ENCODE measurements at places on chromosomes 1 and 21.

- no peak for DNase-seq
Observed at GRCh38 chr21:46135782-46136395, 19.5 kb downstream of the FTCD start.

- no peak for DNase-seq
Observed at GRCh38 chr1:30054126-30054525, 669.3 kb downstream of the MATN1 start.

GRCh38 chr1:81731989-81732388 is 68.7 kb upstream of the ADGRL2 start:
- no peak for DNase-seq

DNA sequence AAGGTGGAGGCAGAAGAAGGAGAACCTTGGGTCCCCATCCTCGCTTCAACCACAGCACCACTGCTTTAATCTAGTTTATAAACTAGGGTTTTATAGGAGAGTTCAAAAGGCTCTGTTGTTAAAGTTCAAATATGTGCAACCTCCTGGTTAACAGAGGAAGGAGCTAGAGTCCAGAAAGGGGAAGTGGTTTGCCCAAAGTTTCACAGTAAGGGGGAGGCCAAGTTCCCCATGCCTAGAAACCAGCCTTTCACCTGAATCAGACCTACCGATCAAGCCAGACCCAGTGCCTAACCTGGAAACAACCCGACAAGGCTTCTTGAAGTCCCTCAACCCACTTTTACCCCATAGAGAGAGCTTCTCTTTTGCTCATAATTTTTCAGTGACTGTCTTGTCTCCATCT is 106.5 kb downstream of the PLPP3 start:
- peak; percentile 72 for DNase-seq

- DNase-seq: no peak
Observed at GRCh38 chr1:200891774-200892157, 2.9 kb upstream of the INAVA start.

DNA sequence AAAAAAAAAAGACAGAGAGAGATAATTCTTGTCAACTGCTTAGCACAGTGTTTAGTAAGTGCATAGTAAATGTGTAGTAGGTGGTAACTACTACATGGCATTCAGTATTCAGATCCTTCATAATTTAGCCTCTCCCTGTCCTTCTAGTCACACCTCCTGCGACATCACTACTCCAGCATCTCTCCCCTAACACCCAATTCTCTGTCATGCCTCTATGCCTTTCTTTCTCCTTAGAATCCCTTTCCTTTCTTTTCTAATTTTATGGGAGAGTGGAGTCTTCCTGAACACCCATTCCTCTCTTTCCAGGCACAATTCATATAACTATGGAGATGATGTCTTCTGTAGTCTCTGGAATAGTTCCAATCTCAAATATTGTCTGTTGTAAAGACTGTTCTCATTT is 3.9 kb upstream of the VPS72 start:
- DNase-seq: no peak

GRCh38 chr1:210645582-210646257 is 317.0 kb downstream of the HHAT start:
- DNase-seq: no peak

- DNase-seq: no peak
Observed at GRCh38 chr1:161510477-161510876, 5.2 kb downstream of the FCGR2A start.

GRCh38 chr1:67134695-67135094 is at the start of gene C1orf141:
C1orf141 (minus strand) TSS chr1:67134970; CDS start chr1:67127240, 7,730 bp downstream.
- no peak for DNase-seq

DNA sequence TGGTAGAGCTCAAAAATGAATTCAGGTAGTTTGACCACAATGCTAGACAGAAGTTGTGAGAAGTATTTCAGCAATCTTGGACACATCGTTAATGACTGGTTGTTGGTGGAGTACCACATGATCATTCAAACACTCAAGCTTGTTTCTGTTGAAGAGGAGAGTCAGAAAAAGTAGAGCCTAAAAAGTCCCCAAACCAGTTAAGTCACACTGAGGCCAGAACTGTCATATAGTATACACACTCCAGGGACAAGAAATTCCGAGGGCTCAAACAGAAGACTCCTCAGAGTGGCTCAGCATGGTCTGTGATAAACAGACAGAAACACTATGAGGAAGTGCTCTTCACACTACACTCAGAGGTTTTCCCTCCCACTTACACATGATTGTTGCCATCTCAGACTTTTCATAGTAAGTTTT is 5.8 kb downstream of the TRIM33 start:
- peak; percentile 62 for DNase-seq

DNA sequence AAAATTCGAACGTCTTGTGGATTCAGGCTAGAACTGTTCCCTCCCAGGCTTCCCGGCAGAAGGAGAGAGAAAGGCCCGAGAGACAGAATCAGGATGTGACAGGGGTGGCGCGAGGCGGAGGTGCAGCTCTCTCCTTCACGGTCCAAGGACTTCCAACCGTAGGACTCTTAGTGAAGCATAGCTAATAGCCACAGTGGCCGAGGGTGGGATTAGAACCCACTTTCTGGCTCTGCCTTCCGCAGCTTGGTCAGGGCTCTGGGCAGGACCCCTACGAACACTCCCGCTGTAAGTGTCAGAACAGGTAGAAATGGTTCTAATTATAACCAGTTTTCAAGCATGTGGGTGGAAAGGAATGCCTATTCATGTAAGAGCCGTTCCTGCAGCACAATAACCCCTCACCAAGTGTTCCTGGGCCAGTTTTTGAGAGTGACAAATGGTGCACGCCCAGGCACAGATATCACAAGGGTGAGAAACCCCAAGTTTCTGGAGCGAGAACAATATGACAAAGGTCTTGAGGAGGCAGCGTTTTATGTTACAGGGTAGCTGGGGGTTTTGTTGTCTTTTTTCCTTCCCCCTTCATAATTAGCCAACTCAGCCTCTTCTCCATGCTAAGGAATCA is 86.4 kb downstream of the SYF2 start:
- DNase-seq: no peak

GRCh38 chr1:39981945-39982344 is 27.0 kb downstream of the MFSD2A start:
- DNase-seq: no peak

DNA sequence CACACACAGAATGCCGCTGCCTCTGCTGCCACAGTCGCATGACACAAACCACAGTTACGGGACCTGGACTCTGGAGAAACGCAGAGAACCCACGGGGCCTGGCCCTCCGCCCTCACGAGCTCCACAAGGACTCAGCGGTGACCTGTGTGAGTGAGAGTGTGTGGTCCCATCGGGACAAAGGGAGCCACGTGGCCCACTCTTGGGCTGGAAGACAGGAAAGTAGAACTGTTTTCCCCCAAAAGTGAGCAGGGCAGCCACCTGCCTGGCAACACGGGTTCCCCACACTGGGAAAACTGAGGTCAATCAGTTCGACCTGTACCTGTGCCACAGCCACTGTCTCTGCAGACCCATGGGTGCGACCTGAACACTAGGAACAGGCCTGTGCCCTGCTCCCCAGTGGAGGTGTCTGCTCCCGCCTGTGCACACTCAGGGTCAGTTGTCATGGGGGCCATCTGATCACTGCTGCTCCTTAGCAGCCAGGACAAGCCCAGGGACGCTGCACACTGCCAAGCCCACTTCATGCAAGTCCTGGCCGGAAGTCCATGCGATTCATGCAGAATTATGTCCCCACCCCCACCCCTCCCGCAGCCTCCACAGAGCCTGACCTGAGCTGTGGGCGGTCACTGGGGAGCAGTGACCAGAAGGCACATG is 54.4 kb upstream of the ADARB1 start:
- no peak for DNase-seq

GRCh38 chr1:112633628-112634027 is 14.0 kb downstream of the CAPZA1 start:
- no peak for DNase-seq

- peak; percentile 45 for DNase-seq
Observed at GRCh38 chr1:59142311-59143132, 154.4 kb upstream of the FGGY start.

GRCh38 chr1:33893147-33893830 is 29.4 kb downstream of the HMGB4 start:
- no peak for DNase-seq

GRCh38 chr1:12369258-12369657 is 139.4 kb downstream of the VPS13D start:
- DNase-seq: no peak

DNA sequence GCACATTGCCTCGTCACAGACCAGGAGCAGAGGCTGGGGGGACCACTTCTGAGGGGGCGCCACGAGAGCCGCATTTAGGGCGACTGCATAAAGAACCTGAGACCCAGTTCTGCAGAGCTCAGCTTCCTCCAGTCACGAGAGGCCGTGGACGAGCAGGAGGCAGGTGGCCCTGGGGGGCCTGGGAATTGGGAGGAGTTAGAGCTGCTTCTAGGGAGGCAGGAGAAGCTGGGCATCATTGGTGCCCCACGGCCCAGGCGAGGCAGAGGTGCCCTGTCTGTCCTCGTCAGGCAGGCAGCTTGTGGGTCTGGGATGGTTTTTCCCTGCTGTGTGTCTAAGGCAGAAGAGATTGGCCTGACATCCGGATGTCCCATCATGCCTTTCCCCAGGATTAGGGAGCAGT is 389.3 kb downstream of the CAMTA1 start:
- DNase-seq: no peak

DNA sequence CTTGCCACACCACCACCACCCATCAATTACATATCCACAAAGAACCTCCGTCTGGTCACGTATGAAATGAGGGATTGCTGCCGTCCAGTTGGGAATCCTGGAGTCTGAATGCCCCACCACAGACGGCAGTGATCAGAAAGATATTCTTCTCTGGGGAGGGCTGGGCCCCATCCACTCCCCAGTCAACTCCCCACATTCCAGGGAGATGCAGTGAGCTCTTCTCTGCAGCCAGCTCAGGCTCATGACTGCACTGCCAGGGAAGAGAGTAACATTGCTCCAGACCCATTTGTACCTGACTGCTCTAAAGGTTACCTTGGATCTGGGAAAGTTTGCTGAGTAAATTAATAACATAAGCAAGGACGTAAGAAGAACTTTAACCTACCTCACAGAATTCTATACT is 18.3 kb downstream of the DEGS1 start:
- no peak for DNase-seq

DNA sequence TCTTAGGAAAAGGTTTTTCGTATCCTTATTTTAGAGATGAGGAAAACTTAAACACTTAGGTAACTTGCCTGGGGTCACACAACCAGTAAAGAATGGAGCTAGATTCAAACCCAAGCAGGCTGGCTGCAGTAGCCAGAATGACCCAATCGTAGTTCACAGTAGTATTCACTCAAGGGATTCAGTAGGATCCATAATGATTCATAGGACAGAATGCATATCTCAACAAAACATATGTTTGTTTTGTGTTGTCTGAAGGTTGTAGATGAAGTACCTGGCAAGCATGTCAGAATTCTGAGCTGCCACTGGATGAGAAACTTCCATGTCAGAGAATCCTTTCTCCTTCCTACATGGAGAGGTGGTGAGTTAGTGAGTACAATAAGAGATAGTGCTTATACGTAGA is 155.5 kb downstream of the C1orf21 start:
- DNase-seq: no peak

- DNase-seq: no peak
Observed at GRCh38 chr1:85659174-85659573, 49.1 kb downstream of the ZNHIT6 start.

DNA sequence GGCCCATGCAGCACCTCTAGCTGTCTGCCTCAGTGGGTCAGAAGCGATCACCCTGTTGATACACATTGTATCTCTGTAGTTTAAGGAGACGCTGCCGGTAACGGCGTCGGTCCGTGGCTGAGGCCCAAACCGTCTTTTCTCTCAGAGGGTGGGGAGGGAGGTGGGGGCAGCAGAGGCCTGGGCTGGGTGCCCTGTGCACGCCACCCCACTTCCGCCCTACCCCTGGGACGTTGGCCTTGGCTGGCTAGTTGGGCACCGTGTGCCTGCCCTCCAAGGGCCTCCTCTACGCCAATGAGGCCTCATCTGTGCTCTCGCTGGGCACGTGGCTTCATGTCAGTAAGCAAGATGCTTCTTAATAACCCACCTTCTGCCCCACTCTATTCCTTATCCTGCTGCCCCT is 9.4 kb downstream of the ZC3H12A start:
- DNase-seq: no peak

DNA sequence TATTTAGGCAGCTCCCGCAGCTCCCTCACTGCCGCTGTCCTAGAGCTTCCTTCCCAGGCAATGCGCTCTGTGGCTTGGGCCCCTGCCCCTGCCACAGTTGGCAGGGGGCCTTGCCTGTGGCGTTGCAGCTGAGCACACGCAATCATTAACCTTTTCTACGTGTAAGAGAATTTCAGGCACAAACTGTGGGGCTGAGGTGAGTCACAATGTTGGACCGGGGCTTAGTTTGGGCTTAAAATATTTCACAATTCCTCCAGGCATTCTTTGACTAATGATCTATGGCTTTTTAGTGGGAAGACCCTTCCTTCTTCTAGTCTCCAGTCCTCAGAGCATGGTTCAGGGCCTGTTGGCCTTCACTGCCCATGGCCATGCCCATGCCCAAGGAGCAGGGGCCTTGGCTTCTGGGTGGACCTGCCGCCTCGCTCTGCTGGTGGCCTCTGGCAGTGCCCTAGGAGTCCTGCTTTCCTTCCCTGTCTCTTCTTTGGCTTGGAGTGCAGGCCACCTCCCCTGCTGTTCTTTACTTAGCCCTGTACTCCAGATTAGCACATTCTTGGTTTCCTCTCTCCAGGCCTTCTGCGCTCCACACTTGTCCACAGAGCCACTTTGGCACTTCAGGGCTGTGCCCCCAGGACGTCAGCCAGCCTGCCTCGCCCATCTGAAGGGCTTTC is 39.2 kb downstream of the MAPKAPK2 start:
- DNase-seq: no peak

DNA sequence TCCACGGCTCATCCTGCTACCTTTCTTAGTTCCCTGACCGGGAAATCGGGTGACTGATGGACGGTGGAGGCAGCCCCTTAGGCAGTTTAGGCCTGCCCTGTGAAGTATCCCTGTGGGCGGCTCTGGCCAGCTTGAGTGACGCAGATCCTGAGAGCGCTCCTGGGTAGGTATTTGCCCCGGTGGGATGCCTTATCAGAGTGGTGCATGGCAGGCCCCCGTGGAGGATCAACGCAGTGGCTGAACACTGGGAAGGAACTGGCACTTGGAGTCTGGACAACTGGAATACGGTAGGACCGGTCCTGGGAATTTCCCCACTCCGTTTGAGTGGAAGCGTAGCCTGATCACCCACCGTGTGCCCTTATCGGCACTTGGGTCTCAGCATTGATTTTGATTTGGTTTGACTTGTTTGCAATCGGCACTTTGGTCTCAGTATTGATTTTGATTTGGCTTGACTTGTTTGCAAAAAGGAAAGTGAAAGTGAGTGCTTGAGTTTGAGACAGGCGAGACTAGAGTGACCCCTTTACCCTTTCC is 15.2 kb downstream of the PLA2G2F start:
- no peak for DNase-seq

- DNase-seq: no peak
Observed at GRCh38 chr1:151692226-151692625, 24.4 kb downstream of the CELF3 start.

GRCh38 chr1:93638307-93638847 is 43.3 kb downstream of the BCAR3 start:
- DNase-seq: no peak

GRCh38 chr21:42319376-42319775 is 4.2 kb upstream of the TFF3 start:
- peak; percentile 66 for DNase-seq

All from inflammatory macrophage (primary cell).